Right renal cortex interstitium (tissue), 3 donors: ENCODE measurements at places on chromosomes 16 and 17. TPM values are rescaled to one million over a fixed set of nuclear protein-coding genes. Genes with fewer than 3 reads are reported as not detected.

KRT15 gene
- polyA plus RNA-seq = 0.89 TPM

EFCAB13 gene
- 4.6 TPM for polyA plus RNA-seq

SCNN1G gene
- 43.9 TPM for polyA plus RNA-seq

KRTAP4-3 gene
- not detected for polyA plus RNA-seq

STH gene
- polyA plus RNA-seq = not detected

CPHXL gene
- polyA plus RNA-seq = not detected

DPEP3 gene
- polyA plus RNA-seq = 0.06 TPM

EVPLL gene
- 0.37 TPM for polyA plus RNA-seq

SP2 gene
- 20.1 TPM for polyA plus RNA-seq

PLK1 gene
- polyA plus RNA-seq = 27.1 TPM

SEPTIN1 gene
- 2.1 TPM for polyA plus RNA-seq

COA3 gene
- polyA plus RNA-seq = 162 TPM

SNAI3 gene
- 0.47 TPM for polyA plus RNA-seq

TPSG1 gene
- polyA plus RNA-seq = 0.71 TPM

VPS9D1 gene
- polyA plus RNA-seq = 9.2 TPM

ARHGDIG gene
- polyA plus RNA-seq = 2.6 TPM

SEC14L1 gene
- polyA plus RNA-seq = 97.3 TPM

KRTAP1-5 gene
- not detected for polyA plus RNA-seq

TP53TG3F gene
- not detected for polyA plus RNA-seq

PGAP6 gene
- polyA plus RNA-seq = 66.1 TPM

CEP112 gene
- polyA plus RNA-seq = 17.7 TPM

DNAH17 gene
- 1.7 TPM for polyA plus RNA-seq

DNASE1L2 gene
- polyA plus RNA-seq = 0.74 TPM

CTRB1 gene
- polyA plus RNA-seq = not detected

TMEM256 gene
- 82.4 TPM for polyA plus RNA-seq

NOG gene
- 1.1 TPM for polyA plus RNA-seq

TNP2 gene
- polyA plus RNA-seq = not detected

ITGAD gene
- 0.39 TPM for polyA plus RNA-seq

CDRT15L2 gene
- polyA plus RNA-seq = not detected

FBXL20 gene
- polyA plus RNA-seq = 11.8 TPM
